Aortic smooth muscle cell (primary cell): ENCODE measurements at places on chromosomes 7 and 10. TPM values are rescaled to one million over a fixed set of nuclear protein-coding genes. Genes with fewer than 3 reads are reported as not detected.

Gene CYP2C19
- not detected in 2 replicates for total RNA-seq

Gene ECHDC3
- total RNA-seq, result 4.5 and 6.6 TPM in 2 replicates

Gene NEBL
- total RNA-seq, result 0.06 and 0.26 TPM in 2 replicates

Gene LRRD1
- total RNA-seq, result 0.12 and 0.13 TPM in 2 replicates

Gene EPHA1
- not detected in 2 replicates for total RNA-seq

Gene CALHM1
- not detected in 2 replicates for total RNA-seq

Gene PEX1
- total RNA-seq, result 16.5 and 18.0 TPM in 2 replicates

Gene STX1A
- total RNA-seq, result 33.1 and 39.5 TPM in 2 replicates

Gene BMS1
- 18.5 and 22.1 TPM in 2 replicates for total RNA-seq

Gene MRPL32
- total RNA-seq, result 56.7 and 61.5 TPM in 2 replicates

Gene ATOH7
- under 0.01 TPM in 1 of 2 replicates, not detected in the other for total RNA-seq

Gene TMEM273
- 0.37 and 0.53 TPM in 2 replicates for total RNA-seq

Gene ODAD2
- 0.40 and 0.68 TPM in 2 replicates for total RNA-seq

Gene ZPBP
- total RNA-seq, result not detected in 2 replicates

Gene CALML3
- not detected in 2 replicates for total RNA-seq

Gene ACSM6
- total RNA-seq, result not detected in 2 replicates

Gene GRID2IP
- not detected in 2 replicates for total RNA-seq

Gene TFPI2
- total RNA-seq, result 136 and 338 TPM in 2 replicates

Gene HKDC1
- total RNA-seq, result 1.4 and 1.7 TPM in 2 replicates

Gene SPDYE5
- total RNA-seq, result not detected in 2 replicates

Gene ADD3
- 711 and 791 TPM in 2 replicates for total RNA-seq

Gene UNC5B
- total RNA-seq, result 22.4 and 33.7 TPM in 2 replicates

Gene CYP2C9
- total RNA-seq, result not detected in 2 replicates

Gene HOXA9
- total RNA-seq, result not detected in 2 replicates

Gene NPSR1
- not detected in 2 replicates for total RNA-seq

Gene HTR5A
- not detected in 2 replicates for total RNA-seq

Gene NEUROG3
- total RNA-seq, result not detected in 2 replicates

Gene KIAA1217
- total RNA-seq, result 1.6 and 5.2 TPM in 2 replicates

Gene OR13A1
- total RNA-seq, result under 0.01 TPM in 1 of 2 replicates, not detected in the other

Gene FAM180A
- total RNA-seq, result 69.9 and 78.5 TPM in 2 replicates

Gene FAM204A
- total RNA-seq, result 47.2 and 80.8 TPM in 2 replicates

Gene TET1
- 1.2 and 3.4 TPM in 2 replicates for total RNA-seq

Gene SUN3
- total RNA-seq, result not detected in 2 replicates

Gene NEURL1
- under 0.01 TPM in 2 replicates for total RNA-seq

Gene GBX1
- not detected in 2 replicates for total RNA-seq

Gene NKX1-2
- total RNA-seq, result not detected in 2 replicates

Gene RSPH10B2
- total RNA-seq, result 0.19 TPM in 1 of 2 replicates, not detected in the other

Gene SLC13A1
- total RNA-seq, result not detected in 2 replicates

Gene NAPEPLD
- 32.9 and 40.8 TPM in 2 replicates for total RNA-seq

Gene KCP
- under 0.01 TPM in 1 of 2 replicates, not detected in the other for total RNA-seq

Gene CDK5
- 28.7 and 30.8 TPM in 2 replicates for total RNA-seq

Gene HSPA12A
- total RNA-seq, result 2.0 and 5.9 TPM in 2 replicates

Gene SLIT1
- total RNA-seq, result 0.26 and 0.31 TPM in 2 replicates

Gene NDUFB8
- total RNA-seq, result 227 and 249 TPM in 2 replicates

Gene AKR1C4
- total RNA-seq, result not detected in 2 replicates

Gene TMEM213
- total RNA-seq, result not detected in 2 replicates

Gene PNLIPRP3
- total RNA-seq, result not detected in 2 replicates

Gene EBLN1
- total RNA-seq, result not detected in 2 replicates
